Cardiac septum (tissue), 1 donor: ENCODE measurements at places on chromosomes 11 and 22. TPM values are rescaled to one million over a fixed set of nuclear protein-coding genes. Genes with fewer than 3 reads are reported as not detected.
A peak's percentile ranks its signal among the peaks of the same experiment; 100 is the strongest.

DNA sequence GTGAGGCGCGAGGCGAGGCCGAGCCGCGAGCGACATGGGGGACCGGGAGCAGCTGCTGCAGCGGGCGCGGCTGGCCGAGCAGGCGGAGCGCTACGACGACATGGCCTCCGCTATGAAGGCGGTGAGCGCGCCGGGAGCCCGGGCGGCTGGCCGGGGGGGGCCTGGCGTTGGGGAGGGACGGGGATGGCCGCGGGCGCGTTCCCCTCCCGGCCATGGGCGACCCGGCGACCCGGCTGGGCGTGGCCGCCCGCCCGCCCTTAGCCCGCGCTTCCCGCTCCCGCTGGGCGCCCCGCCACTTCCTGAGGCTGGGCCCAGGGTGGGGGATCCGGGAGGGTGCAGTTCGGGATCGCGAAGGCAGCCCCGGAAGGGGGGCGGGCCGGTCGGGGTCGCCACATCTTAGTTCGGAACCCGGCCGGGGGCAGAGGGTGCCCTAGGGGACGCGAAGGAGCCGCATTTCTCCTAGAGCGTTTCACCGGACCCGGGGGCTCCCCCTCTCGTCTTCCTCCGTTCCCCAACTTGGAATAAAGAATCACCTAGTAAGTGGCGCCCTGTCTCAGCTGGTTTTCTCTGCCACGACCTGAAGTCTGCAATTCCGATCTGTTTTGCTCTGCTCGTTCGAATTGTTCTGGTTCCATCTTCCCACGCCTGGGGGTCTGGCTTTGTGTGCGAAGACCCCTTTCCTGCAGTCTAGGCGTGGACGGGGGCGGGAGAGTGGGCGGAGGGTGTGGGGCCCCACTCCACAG is 536 bp downstream of the YWHAH start:
- peak; percentile 79 for DNase-seq

- DNase-seq, result no peak
These were observed 13.8 kb upstream of the OR56A3 start for GRCh38 chr11:5928271-5928670.

DNA sequence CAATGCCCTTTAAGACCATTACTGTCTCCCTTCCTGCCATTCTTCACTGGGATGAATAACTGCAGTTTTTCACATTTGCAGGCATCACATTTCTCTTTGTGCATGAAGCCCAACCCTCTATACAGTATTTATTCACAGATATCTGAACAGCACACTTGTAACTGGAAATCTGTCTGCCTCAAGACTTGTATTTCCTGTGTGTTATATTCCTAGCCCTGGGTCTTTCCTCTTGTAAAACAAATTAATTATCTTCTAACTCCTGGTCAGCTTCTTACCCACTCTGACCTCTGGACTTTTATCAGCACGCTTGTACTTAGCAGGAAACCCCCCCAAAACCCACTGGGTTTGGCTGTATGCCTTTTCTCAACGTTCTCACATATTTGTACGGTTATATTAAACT is 2.0 kb downstream of the CSRP3 start:
- no peak for DNase-seq

DNA sequence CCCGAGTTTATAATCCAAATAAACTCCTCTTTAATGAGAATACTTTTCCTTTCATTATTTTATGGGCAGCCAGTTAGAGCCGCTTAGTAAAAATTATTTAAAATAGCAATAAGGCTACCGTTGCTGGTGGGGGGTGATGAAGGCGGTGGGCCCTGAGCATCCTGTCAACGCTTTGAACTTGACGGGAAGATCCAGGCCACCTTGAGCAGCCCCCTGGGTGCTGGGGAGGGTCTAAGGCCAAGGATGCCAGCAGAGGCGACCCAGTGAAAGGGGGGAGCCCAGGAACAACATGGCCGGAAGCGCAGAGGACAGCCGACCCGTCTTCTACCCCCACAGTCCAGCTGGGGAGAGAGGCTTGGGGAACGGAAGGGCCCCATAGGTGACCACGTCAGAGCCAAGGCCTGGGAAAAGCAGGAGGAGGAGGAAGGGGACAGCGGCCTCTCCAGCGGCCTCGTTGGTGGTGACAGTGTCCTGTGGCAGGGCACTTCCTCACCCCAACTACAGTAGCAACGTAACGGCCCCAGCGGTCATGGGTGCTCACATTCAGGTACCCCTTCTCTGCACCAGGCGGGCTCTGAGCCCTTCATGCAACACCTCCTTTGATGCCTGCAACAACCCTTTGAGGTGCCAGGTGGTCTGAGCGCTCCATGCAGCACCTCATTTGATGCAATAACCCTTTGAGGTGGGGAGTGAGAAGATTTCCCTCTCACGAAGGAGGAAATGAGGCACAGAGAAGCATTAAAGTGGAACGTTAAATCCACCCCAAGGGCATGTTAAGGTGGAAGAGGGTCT is 695.3 kb downstream of the TBC1D22A start:
- DNase-seq, result no peak

- peak; percentile 68 for DNase-seq
These were observed 78.6 kb upstream of the RTL6 start for GRCh38 chr22:44576311-44577260.

- peak; percentile 83 for DNase-seq
These were observed 20.3 kb downstream of the TEF start for GRCh38 chr22:41401781-41402648.

GRCh38 chr11:206526-207207 is 532 bp downstream of the BET1L start:
- peak; percentile 63 for DNase-seq

- DNase-seq, result no peak
These were observed 8.8 kb downstream of the TANGO2 start for GRCh38 chr22:20029550-20030225.

DNA sequence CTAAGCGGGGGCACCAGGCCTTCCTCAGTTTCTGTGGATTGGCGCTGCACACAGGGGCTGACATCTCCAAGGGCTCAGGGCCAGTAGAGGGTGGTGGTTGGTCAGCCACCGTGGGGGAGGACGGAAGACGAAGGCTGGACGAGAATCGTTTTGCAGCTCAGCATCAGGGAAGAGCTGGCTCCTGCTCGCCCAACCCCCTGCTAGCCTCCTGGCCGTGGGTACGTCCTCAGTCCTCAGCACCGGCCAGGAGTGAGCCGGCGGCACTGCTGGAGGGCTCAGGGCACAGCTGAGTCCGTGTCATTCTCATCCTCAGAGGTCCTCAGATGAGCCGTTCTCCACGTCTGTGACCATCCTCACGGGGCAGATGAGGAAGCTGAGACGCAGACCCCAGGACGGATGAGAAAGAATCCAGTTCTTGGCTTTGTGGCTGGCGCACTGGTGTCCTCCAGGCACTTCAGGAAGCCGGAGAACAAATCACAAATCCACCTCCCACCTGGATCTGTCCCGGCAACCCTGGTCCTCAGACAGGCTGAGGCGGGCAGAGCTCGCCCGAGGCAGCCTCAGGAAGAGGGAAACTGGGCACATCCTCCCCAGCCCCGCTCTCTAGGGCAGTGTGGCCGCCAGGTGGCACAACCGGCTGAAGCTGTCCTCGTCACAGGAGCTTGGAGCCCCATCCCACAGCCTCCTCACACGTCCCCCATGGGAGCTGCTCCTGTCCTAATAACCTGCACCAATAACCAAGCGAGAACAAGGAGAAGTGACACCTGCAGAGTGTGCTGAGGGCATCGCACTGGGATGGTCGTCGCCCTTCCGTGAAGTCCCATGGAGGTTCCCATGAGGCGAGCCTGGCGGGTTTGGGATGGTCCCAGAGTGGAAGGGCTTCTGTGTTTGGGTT is 393.7 kb downstream of the BRD1 start:
- DNase-seq, result no peak

DNA sequence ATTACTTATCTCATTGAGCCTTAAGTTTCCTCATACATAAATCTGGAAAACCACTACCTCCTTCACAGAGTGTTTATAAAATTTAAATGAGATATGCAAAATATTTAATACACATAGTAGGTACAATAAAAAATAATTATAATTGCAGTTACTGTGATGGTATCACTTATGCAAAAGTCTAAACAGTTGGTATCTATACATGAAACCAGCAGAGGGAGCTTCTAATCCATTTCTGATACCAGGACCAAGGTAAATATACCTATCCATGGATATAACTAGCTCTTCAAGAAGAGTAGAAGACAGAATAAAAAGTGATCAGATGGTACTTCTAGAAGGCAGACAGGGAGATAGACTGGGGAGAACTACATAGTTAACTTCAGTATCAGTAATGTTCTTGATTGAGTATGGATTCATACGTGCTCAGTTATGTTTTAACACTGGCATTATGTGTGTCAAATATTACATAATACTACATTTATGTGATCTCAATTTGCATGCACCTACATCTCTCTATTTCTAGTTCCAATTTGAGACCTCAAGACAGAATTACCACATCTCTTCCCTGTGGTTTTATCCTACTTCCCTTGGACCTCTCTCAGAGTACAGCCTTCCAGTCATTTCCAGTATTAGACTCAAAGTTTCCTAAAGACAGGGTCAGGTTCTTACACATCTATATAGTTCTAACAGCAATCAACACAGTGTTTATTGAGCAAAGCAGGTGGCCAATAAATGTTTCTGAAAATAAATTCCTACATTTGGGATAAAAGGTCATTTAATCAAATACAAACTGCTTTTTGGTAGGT is 13.7 kb upstream of the TSG101 start:
- no peak for DNase-seq

- DNase-seq, result no peak
These were observed 225.5 kb upstream of the BLID start for GRCh38 chr11:122341477-122341876.

MYBPC3 gene
- 1,860 TPM for total RNA-seq

FXYD2 gene
- total RNA-seq, result 1.6 TPM

FAM180B gene
- not detected for total RNA-seq

TMPRSS6 gene
- total RNA-seq, result not detected

OR51E2 gene
- total RNA-seq, result not detected

KDM4E gene
- total RNA-seq, result not detected

ZNF408 gene
- 6.7 TPM for total RNA-seq

KDELR3 gene
- 18.2 TPM for total RNA-seq

SHANK3 gene
- total RNA-seq, result 25.9 TPM

C11orf16 gene
- not detected for total RNA-seq

WDR74 gene
- total RNA-seq, result 22.8 TPM
